Dermis microvascular lymphatic vessel endothelial cell (primary cell): ENCODE measurements at places on chromosomes 6 and 20. TPM values are rescaled to one million over a fixed set of nuclear protein-coding genes. Genes with fewer than 3 reads are reported as not detected.

DNA sequence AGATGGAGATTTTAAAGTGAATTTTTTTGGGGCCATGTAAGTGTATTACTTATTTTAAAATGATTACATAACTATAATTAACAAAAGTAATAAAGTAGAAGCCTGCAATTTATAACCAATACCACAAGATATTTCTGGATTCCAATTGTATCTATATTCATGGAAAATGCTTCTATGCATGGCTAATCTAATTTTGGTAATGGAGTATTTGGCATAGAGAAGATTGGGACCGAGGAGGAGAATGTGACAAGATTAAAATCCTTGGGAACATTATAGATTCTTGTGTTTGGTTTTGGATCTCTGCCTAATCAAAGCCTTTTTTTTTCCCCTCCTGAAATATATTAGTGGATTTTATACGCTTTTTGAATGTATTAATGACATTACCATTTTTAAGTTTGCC, 12.9 kb upstream of the TMX4 start:
- DNase-seq: no peak

DNA sequence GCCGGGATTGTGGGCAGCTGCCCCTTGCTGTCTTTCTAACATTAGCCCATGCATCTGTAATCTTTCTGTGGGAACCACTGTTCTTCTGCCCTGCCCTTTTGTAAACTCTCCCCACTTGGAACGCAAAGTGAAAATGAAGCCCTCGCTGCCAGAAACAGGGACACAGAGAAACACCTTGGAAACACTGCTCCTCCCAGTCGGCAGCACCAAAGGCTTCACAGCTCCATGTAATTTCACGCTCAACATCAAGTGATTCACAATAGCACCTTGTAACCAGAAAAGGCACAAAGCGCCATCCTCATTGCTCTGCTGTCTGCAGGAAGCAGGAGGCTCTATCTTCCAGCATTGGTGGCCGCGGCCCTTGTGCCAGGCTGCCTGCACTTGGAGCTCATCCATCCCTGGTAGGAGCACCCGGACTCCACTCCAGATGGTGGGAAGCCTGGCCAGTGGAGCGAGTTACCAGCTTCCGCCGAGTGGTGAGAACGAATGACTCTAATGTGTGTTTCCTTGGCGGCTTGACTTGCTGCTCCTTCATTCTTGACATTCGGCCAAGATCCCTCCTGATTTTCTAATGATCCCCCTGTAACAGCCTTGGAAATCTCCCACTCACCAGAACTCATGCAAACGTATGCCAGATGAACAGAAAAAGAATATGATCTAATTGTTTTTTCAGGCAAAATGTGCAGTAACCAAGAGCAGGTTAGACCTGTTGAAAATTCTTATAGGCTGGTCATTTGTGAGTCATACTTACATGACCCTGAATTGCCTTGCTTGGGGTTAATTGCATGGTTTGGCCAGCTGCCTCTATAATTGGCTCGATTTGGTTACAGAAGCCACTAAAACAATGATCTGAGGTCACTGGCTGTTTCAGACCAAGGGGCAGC, 169.1 kb upstream of the CDYL start:
- peak; percentile 90 for DNase-seq

GRCh38 chr6:119575721-119576120, 226.2 kb upstream of the MAN1A1 start:
- no peak for DNase-seq

ADGRB3 gene
- total RNA-seq: not detected in 2 replicates

RPP21 gene
- 15.7 and 19.8 TPM in 2 replicates for total RNA-seq

DNA sequence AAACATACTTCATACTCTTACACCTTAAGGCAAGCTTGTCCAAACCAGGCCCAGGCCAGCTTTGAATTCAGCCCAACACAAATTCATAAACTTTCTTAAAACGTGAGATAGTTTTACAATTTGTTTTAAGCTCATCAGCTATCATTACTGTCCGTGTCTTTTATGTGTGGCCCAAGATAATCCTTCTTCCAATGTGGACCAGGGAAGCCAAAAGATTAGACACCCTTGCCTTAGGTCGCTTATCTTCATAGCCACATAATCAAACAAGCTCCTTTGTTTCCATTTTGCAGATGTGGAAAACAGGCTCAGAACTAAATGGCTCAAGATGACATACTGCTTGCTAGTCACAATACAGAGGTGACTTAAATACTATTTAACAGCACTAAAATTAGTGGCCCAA, 6.0 kb downstream of the SALL4 start:
- no peak for DNase-seq

- no peak for DNase-seq
Observed at GRCh38 chr20:39111359-39112177, 149.4 kb downstream of the DHX35 start.

- DNase-seq: peak; percentile 71
Observed at GRCh38 chr6:11424395-11425034, 113.0 kb upstream of the TMEM170B start.

DNA sequence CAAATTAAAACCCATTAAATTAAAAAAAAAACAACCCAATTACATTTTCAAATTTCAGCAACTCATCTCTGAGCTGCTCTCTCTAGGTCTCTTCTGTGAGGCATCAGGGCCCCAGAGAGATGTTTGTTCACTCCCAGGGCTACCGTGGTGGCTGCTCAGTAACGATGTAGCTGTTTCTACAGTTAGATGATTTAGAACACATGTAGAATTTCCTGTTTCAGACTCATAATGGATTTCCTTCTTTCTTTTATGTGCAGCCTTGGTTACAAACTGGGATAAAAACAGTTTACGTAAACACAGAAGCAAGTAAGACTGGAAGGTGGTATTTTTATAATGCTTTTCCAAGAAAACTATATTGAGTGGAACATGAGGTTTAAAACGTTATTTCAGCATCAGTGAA, 116.1 kb upstream of the CCN2 start:
- no peak for DNase-seq

GRCh38 chr6:37546141-37546871, 46.6 kb upstream of the CCDC167 start:
- DNase-seq: no peak

DNA sequence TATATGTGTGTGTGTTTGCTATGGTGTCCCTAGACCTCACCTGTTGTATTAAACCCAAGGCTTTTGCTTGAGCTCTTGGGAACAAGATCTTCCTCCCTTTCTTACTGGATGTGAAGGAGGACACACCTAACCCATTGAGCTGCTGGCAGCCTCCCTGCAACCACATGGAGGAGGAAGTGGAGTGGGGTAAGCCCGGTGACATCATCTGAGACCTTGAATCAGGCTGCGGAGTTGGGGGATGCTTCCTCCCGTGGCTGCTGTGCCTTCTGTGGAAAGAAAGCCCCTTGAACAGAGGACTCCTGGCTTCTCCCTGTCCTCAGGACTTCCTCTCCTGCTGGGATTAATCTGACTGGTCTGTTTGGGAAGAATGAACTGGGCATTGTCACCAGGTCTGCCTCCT, 3.3 kb downstream of the CST11 start:
- no peak for DNase-seq

DNA sequence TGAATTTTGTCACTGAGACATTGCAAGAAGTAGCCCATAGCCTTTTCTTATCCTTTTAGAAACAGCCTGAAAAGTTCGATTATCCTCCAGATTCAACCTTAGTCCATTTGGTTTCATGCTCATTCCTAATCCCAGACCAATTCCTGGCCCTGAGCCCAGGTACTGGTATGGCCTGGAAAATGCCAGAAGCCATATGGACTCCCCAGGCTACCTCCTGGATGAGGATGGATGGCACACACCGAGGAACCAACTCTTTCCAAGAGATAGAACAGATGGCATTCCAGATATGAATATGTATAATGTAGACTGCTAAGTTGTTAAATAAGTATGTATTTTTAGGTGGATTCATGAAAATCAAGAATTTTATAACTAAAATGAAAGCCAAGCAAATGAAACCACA, 51.6 kb upstream of the SNAP25 start:
- no peak for DNase-seq

DNA sequence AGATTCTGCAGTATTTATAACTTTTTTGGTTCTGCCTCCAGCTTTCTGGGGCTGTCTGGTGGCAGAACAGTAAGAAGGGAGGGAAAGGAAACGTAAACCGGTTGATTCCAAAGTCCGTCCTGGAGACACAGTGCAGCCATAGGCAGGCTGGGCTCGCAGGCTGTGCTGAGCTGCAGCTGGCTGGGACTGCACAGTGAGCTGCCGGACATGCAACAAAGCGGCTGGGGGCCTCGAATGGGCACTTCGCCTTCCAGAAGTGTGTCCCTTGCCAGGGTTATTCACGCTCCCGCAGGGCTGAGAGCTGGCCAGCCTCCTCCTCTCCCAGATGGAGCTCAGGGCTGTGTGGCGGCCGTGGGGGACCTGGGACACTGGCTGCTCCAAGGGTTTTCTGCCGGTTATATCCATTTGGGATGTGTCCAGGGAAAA, 78.1 kb upstream of the CD93 start:
- DNase-seq: no peak

DNA sequence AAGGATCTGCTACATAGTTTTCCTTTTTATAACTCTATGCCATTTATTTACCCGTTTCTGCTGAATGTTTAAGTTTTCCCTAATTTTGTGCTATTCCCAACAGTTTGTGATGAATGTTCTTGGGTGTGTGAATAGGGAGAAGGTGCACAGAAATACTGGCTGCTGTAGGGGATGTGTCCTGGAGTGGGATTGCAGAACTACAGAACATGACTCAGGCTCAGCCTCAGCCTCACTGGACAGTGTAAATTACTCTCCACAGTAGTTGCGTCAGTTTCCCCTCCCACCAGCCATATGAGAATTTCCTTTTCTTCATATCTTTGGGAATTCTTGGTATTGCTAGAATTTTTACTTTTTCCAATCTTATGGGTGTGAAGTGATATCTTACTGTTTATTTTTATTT, 57.0 kb downstream of the SLX4IP start:
- DNase-seq: no peak

- DNase-seq: no peak
Observed at GRCh38 chr20:59082077-59082740, 39.6 kb upstream of the PRELID3B start.

IMPG1 gene
- not detected in 2 replicates for total RNA-seq

GRCh38 chr6:83352424-83353061, 78.3 kb downstream of the ME1 start:
- no peak for DNase-seq

DNA sequence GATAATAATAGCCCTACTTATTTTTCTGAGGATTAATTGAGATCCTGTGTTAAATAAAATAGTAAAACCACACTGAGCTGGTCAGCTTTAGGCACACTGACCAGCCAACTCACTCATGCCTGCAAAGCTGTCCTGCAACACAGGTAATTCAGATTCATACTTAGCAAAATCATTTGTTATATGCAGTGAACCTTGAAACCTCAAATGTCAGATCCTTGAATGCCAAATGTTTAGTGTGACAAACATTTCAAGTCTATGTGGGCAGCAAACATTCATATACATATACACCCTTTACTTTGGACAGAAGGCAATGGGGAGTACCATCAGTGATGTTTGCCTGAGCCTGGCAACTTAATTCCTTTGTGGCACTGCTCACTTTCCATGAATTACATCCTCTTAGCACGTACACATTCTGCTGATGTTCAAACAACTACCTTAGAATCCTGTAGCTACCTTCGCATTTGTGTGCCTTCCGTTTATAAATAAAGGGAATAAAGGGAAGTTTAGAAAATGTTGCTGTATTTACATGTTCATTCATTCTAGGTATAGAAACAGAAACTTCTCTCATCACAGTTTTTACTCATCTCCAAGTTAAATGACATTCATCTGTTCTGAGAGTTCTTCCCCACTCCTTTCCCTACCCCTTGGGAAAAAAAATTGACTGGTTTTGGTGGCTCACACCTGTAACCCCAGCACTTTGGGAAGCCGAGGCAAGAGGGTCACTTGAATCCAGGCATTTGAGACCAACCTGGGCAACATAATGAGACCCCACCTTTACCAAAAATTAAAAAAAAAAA, 140.8 kb downstream of the ZFAND3 start:
- no peak for DNase-seq

DNA sequence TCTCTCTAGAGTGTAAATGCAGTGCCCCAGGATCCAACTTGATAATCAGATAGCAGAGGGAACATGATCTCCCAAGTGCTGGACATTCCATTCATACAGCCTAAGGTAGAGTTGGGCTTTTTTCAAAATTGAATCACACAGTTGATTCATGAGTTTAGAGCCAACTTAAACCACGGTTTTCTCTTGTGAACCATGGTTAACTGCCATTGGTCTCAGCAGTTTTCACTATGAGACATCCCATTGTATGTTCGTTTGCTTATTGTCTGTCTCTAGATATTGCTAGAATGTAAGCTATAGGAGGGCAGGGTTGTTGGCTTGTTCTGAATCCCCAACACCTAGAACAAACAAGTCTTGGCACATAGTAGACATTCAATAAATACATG, 37.2 kb upstream of the TAF8 start:
- DNase-seq: no peak

DNA sequence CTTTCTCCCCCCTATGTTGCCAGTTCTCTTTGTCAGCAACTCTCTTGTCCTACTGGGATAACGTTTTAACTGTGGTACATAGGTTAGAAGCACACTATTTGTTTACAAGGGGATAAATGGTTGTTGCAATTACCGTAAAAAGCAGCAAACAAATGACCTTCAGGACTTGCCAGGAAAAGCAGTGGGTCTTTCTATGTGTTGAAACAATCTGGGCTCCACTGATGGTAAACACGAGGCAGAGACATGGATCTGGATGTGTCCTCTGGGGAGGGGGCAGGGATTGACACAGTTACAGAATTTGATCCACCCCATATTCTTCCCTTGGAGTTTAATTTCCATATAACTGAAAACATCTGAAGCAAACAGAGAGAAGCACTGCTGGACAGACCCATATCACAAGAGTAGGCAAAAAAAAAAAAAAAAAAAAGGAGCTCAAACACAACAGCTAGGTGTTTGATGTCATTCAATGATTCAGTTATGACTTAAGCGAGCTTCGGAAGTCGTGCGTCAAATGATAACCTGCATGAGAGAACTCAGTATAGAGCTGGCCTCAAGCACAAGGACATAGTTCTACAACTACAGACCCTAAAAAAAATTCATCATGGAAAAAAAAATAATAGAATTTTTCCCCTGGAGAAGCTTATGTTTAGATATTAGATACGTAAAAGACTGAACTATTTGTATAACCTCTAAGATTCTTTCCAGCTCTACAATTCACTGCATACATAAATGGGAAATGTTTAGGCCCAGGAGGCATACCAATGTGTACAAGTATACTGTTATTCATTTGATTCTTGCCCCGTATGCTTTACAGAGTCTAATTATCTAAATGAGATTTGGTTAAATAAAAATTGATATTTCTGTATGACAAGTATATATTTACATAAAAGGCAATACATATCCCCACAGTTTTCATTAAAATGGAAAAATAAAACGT, 127.7 kb downstream of the ALDH8A1 start:
- DNase-seq: no peak

MUC22 gene
- total RNA-seq: not detected in 2 replicates

MATN4 gene
- total RNA-seq: under 0.01 TPM in 2 replicates

ELOVL2 gene
- total RNA-seq: not detected in 2 replicates

METTL24 gene
- not detected in 2 replicates for total RNA-seq
